Myocyte (in vitro differentiated cells): ENCODE measurements at places on chromosomes 1 and 21. TPM values are rescaled to one million over a fixed set of nuclear protein-coding genes. Genes with fewer than 3 reads are reported as not detected.

Gene MARCKSL1
- total RNA-seq = 65.5 and 94.0 TPM in 2 replicates

GRCh38 chr1:6612641-6613360 lies 730 bp upstream of the PHF13 start:
- peak; percentile 83 for DNase-seq

- DNase-seq = no peak
Observed at GRCh38 chr1:3534803-3535637, 76.3 kb downstream of the MEGF6 start.

- no peak for DNase-seq
Observed at GRCh38 chr1:203870245-203870644, 8.8 kb downstream of the SNRPE start.

GRCh38 chr1:43801203-43801602 lies 93.9 kb downstream of the ST3GAL3 start:
- no peak for DNase-seq

- no peak for DNase-seq
Observed at GRCh38 chr1:96488777-96489176, 232.8 kb upstream of the PTBP2 start.

GRCh38 chr21:24561291-24561690 lies 1046.0 kb downstream of the MRPL39 start:
- no peak for DNase-seq

GRCh38 chr1:192546596-192547190 lies 28.9 kb upstream of the RGS1 start:
- no peak for DNase-seq

GRCh38 chr21:40517646-40518045 lies 329.3 kb downstream of the DSCAM start:
- no peak for DNase-seq
